ENCODE measurements at places on chromosomes 12 and 14.

- no peak for DNase-seq
These were observed 36.0 kb downstream of the SPTLC2 start for GRCh38 chr14:77580477-77580876.

GRCh38 chr14:39555749-39556148 is 123.5 kb upstream of the FBXO33 start:
- DNase-seq = no peak

DNA sequence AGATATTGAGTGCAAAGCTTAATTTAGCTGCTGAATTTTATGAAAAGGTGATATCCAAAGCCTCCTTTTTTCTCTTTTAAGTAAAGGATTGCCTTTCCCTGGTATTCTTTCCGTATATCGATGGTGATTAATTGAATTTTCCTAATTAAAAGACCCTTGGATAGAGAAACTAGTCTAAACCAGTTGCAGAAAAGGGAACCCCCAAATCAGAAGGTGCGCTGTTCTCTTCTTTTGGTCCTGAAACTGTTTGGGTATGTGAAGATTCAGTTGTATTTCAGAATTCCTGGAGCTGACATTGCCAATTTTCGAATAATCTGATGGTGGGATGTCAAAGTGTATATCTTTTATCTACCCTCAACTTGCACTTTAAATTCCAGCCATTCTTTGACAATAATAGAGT is 1.9 kb downstream of the GPHN start:
- DNase-seq = no peak

- no peak for DNase-seq
These were observed 15.6 kb upstream of the FRMD6 start for GRCh38 chr14:51636109-51636508.

DNA sequence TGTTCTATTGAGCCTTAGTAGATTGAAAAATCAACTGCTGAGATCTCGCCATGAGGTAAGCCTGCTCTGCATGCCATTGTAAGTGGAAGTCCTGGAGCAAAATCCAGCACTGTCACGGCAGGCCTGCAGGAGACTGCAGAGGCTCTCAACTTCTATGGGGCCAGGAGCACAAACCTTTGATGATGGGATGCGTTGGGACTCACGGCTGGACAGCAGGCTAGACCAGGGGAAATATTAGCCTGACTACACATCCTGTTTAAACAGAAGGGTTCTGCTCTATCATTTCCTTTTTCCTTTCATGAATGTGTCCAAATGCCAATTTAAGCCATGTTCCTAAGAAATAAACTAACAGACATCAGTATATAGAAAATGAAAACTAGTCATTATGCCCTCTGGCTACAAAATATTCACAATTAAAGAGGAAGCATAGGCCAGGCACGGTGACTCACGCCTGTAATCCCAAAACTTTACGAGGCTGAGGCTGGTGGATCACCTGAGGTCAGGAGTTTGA is 33.9 kb upstream of the RASSF8 start:
- no peak for DNase-seq
